ENCODE measurements at places on chromosomes 13 and 19.

- no peak for DNase-seq
Measured at GRCh38 chr19:14150041-14150769, 13.8 kb upstream of the ASF1B start.

- DNase-seq, result no peak
Measured at GRCh38 chr19:46487178-46487801, 8.4 kb downstream of the PNMA8B start.

- DNase-seq, result no peak
Measured at GRCh38 chr19:51546107-51546649, 14.7 kb upstream of the SIGLEC6 start.

GRCh38 chr13:28423010-28423409 is 71.9 kb downstream of the FLT1 start:
- no peak for DNase-seq

- DNase-seq, result peak; percentile 41
Measured at GRCh38 chr13:24220086-24220703, 59.7 kb downstream of the SPATA13 start.

- DNase-seq, result no peak
Measured at GRCh38 chr13:20285530-20285929, 53.4 kb upstream of the GJB6 start.

DNA sequence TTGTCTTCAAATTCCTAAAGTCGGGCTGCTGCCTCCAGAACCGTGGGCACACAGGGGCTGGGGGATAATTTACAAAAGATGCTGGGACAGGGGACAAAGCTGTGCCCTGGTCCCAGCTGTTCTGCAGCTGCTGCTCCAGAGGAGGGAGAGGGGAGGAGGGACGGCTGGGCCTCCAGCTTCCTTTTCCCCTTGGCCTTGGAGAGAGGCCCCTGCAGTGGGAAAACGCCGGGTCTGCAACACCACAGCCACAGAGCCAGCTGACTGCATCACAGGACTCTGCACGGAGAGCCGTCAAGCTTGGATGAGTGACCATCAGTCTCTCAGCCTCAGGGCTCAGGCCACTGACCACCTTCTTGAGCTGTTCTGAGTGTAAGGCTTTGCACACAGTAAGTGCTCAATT is 6.1 kb downstream of the DOCK6 start:
- no peak for DNase-seq
